ENCODE measurements at places on chromosomes 3 and 15.

- DNase-seq, result no peak
These were observed 30.4 kb upstream of the KCNMB2 start for GRCh38 chr3:178505832-178506231.

DNA sequence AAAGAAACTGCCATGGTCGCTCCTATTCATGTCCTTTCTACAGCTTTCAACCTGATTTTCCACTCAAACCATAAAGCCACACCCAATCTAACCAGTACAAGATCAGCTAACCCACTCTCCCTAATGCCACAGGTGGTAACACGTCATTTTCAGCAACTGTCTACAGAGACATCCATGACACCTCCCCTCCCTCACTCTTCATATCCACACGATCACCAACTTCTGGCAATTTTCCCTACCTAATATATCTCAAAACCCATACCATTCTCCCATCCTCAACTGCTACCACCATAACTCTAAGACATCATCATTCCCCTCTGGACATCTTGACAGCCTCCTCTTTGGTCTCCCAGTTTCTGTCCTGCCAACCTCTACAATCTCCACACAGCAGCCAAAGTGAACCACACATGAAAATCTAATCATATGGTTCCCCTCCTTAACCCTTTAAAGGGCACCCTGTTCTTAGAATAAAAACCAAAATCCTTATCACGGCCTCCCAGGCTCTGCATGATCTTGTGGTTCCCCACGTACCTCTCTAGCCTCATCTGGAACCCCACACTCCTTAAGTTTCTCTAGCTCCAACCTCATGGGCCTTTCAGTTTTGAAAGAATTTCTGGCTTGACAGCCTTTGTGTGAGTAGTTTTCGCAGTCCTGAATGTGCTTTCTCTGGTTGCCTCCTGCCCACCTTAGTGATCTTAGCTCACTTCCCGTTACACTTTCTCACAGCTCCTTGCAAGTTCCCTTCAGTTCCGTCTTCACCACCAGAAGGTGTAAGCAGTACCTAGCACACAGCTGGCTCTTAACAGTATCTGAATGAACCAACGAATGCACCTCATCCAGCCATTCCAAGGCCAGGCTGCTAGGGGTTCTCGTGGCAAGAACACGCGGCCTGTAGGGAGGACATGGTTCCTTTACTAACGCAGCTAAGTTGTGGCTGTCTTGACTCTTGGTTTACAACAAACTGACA lies 33.4 kb downstream of the SPINK8 start:
- DNase-seq, result peak; percentile 7

GRCh38 chr3:12999147-13000140 lies 73.8 kb downstream of the IQSEC1 start:
- DNase-seq, result no peak

- DNase-seq, result no peak
These were observed 39.6 kb upstream of the GPR149 start for GRCh38 chr3:154469585-154469984.

DNA sequence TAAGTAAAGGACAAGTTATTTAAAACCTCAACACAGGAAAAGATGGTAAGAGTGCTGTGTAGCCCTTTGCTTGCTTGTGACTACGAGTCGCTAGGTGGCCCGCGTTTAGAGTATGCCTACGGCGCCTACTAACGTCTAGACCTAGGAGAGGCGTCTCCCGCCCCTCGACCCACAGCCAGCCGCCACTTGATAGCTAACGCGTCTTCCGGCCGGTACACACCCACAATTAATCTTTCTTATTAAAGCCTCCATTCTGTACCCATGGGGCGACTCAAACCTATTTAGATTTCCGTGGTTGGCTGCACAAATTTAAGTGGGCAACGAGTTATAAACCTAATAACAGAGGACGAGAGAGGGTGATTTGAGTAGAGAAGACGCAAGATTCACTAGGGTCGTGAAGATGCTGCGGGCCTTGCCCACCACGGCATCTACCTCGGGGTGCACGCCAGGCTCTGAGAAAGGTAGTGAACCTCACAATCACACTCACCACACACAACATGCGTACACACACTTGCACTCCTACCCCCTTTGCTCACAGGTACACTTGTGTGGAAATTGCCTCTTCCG lies 12.0 kb downstream of the SOX2 start:
- DNase-seq, result no peak

DNA sequence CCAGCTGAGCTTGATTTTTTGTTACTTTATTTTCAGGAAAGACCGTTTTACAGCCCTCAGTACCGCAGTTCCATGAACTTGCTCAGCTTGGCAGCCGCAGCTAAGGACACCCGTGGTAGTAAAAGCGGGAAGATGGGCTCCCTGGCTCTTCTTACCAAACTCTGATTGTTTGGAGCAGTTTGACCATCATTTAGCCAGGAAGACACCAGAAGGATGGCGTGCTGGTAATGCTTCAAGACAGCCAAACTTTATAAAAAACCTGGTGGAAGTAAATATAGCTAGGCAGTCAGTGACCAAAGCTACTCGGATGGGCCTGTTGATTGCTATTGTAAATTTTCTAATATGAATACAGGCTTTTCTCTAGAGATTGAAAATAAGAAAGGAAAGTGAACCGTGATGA lies 28.9 kb downstream of the POLR2M start:
- DNase-seq, result no peak

All from stimulated activated CD4-positive, alpha-beta T cell treated with anti-CD3 and anti-CD28 coated beads, Interleukin-4, amount 100 ng/mL, for 48 hours (primary cell).